ENCODE measurements at places on chromosomes 7 and 10. TPM values are rescaled to one million over a fixed set of nuclear protein-coding genes. Genes with fewer than 3 reads are reported as not detected.

Gene CYP2C19
- not detected for total RNA-seq

Gene CLRN3
- total RNA-seq, result not detected

Gene GPC2
- 3.7 TPM for total RNA-seq

Gene STEAP1B
- not detected for total RNA-seq

Gene CREB5
- 1.2 TPM for total RNA-seq

Gene HOXA13
- total RNA-seq, result not detected

Gene OR9A2
- total RNA-seq, result not detected

- DNase-seq, result no peak
These were observed 105.0 kb downstream of the EPC1 start for GRCh38 chr10:32241946-32242345.

- no peak for DNase-seq
These were observed 23.6 kb downstream of the TSPAN15 start for GRCh38 chr10:69474742-69475432.

GRCh38 chr7:121032645-121033460, 44.3 kb downstream of the CPED1 start:
- no peak for DNase-seq

DNA sequence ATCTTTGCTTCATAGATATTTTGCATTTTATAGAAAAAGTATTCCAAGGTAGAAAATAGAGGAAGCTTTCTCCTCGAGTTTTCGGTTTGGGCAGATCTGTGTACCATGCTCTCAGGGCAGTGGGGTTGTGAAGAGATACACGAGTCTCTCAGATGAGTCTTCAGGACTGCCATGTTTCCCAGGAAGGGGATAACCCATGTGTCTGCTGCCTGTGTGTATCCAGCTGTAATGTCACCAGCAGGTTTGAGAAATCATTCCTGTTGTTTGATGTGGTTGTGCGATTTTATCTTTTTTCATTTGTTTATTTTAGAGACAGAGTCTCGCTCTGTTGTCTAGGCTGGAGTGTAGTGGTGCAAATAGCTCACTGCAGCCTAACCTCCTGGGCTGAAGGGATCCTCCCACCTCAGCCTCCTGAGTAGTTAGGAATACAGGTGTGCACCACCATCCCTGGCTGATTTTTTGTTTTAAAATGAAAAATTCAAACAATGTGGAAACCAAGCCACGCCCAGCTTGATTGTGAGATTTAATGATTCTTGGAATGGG, 48.9 kb downstream of the SNX10 start:
- no peak for DNase-seq

DNA sequence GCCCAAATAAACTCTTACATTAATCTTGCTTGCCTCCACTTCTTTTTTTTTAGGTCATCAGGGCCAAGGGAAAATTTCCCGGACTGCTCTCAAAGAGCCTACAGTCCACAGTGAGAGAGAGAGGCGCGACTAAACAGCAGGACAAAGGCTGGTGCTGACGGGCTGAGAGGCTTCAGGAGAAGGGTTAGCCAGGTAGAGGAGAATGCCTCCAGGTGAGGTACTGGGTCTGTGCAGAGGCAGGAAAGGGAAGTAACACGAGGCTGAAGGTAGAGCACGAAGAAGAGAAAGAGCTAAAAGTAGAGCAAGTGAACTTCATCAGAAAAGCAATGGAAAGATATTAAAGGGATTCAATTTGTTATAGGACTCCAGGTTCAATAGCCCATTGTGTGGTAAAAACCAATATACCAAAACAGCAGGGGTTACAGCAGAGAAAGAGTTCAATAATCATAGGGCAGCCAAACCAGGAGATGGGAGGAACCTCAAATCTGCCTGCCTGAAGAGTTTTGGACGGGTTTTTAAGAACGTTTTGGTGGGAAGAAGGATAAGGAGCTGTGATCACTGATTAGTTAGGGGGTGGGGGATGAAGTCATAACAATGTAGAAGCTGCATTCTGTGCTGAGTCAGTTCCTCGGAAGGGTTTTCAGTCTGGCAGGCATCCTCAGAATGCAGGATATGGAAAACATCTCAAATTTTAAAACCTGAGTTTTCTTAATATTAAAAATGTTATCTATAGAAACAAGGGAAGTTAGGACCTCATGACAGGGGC, 171.5 kb downstream of the AKR1D1 start:
- DNase-seq, result no peak

- no peak for DNase-seq
These were observed 1.2 kb downstream of the TRDMT1 start for GRCh38 chr10:17200001-17200911.

DNA sequence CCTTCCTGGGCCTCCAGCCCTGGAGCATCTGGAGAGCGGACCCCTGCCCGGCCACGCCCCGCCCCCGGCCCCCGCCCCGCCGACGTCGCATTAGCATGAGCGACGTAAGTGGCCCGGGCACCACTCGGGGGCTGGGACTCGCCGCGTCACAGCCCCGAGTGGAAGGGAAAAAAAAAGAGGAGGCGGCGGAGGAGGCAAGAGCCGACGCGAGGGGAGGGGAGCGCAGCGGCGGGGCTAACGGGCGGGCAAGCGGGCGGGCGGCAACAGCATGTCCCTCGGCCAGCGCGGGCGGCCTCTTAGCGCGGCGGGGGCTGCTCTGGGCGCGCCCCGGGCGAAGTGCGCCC, at the start of gene SLC18A3:
Gene SLC18A3 (plus strand): TSS at position 197 of the 344 bp plus-strand sequence. CDS start 431 bp downstream, outside the sequence.
- no peak for DNase-seq

- DNase-seq, result no peak
These were observed 122.7 kb upstream of the PDSS1 start for GRCh38 chr10:26574783-26575182.

DNA sequence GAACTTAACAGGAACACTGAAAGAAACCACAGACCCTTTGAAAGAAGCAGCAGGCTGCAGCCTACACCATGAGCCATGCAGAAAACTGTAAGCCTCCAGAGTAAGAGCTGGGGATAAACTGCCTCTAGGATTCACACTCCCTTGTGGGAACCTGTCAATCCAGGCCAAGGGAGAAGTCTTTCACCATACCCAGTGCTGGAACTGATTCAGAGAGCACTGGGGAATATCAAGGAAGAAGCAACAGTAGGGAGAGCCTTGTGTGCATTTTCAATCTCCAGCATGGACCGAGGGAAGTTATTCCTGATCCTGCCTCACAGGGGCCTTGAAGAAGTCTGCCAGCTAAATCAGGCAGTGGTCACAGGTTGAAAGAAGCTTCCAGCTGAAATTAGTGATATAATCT, 282.2 kb downstream of the AGMO start:
- DNase-seq, result no peak

GRCh38 chr10:96529634-96530279, 16.0 kb upstream of the TLL2 start:
- no peak for DNase-seq

DNA sequence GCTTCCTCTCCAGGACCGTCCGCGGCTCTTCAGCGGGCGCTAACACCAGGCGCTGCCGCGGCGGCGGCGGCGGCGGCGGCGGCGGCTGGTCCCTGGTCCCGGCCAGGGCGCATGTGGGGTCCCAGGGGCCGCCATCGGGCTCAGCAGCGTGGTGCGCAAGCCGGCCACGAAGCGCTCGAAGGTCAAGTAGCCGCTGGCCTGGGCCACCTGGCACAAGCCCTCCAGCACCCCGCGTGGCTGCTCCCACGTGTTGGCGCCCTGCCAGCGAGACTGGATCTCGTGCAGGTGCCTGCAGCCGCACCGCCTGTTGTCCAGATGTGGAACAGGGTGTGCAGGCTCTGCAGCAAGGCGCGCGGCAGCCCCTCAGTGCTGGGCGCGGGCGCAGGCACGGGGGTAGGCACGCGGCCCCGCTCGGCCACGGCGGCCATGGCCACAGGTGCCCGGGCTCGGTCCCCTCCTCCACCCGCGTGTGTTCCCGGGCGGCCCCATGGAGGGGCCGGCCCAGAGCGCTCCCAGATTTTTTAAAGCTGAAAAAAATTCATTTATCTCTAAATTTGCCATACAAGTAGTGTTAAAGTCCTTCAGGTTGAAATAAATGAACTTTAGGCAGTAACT, 884.2 kb upstream of the ZNF722 start:
- no peak for DNase-seq

DNA sequence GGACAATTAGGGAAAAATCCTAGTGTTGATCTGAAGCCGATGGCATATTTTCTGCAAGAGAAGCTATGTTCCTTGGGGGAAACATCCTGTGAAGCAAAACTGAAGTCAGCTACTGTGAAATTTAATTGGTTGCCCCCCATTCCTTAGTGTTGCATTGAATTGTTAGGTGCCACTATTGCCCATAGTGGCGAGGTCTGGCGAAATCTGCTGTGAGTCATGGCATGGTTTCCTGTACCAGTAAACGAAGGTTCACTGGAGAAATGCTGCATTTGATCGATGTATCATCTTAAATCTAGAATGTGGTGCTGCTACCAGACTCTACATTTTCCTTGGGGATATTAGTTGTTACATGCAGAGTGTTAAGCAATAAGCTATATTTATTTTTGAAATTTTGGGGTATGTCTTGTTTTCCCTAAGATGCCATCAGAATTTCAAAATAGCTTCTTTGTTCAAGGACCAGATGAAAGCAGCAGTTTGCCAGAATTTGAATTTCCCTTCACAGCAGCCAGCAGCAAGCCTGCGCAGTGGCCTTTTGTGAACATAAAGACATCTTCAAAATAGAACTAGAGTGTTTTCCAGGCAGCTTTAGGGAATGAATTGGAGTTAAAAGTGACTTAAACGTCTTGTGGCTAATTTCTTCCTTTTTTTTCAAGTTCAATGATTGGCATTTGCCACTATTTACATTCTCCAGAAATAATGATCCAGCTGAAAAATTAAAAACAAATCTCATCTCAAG, 348.6 kb upstream of the COBL start:
- DNase-seq, result no peak

DNA sequence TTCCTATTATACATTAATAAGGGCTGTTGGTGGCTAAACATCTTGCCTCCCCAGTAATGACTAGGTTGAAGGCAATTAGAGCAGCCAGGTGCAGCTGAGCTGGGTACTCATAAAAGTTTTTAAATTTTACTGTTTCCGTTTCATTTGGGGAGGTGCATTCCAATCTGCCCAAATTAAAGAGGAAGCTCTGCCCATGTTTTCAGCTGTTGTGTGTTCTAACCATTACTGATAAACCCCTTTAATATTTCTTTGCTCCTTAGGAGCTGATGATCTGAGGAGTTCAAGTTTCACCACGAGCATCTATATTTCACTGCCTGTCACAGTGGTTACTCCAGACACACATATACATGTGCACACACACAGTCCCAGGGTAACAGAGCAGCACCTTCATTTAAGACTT, 94.4 kb downstream of the JAZF1 start:
- no peak for DNase-seq

GRCh38 chr10:22900841-22901601, 26.8 kb upstream of the ARMC3 start:
- no peak for DNase-seq

DNA sequence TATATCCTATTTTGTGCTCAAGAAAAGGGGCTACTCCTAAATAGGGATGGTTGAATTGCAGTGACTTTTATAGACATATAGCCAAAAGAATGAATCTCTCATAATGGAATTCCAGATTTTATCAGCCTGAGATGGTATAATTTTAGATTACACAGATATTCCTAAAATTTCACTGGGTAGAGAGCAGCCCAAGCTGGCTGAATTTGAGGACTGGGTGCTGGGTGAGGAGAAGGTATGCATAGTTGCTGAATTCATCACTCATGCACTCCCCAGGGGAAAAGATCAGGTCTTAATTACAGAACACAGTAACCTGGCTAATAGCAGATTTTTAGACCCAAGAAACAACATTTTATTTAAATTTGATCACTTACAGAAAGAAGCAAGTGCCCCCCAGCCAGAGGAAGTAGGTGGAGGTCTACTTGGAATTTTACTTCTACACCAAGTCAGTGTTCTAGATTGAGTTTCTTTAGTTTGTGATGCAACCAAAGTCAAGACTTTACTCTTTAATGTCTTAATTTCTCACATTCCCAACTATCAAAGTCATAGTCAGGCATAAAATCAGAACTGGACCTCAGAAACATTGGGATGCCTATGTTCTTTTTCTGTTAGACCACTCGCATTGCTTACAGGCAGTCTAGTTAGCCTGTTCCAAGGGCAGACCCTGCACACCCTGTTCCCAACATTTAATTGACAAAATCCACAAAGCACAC, 337.4 kb upstream of the PODXL start:
- no peak for DNase-seq

DNA sequence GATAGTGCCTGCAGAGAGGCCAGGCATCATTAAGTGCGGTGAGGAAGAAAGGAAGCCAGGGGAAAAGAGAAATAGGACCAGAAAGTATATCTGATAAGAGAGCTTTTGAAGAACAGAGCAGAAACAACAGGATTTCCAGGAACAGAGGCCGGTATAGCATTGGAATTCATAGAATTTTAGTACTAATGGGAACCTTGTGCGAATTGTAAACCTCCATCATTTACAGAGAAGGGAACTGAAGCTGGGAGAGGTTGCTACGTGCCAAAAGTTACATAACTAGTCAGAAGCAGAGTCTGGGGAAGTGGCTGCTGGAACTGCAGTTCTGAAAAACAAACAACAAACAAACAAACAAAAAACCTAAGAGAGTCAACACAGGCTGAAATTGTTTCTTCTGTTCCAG, 5.4 kb upstream of the ZMYND11 start:
- DNase-seq, result no peak

- DNase-seq, result no peak
These were observed 1188.0 kb downstream of the DNAJB9 start for GRCh38 chr7:109757713-109758112.

DNA sequence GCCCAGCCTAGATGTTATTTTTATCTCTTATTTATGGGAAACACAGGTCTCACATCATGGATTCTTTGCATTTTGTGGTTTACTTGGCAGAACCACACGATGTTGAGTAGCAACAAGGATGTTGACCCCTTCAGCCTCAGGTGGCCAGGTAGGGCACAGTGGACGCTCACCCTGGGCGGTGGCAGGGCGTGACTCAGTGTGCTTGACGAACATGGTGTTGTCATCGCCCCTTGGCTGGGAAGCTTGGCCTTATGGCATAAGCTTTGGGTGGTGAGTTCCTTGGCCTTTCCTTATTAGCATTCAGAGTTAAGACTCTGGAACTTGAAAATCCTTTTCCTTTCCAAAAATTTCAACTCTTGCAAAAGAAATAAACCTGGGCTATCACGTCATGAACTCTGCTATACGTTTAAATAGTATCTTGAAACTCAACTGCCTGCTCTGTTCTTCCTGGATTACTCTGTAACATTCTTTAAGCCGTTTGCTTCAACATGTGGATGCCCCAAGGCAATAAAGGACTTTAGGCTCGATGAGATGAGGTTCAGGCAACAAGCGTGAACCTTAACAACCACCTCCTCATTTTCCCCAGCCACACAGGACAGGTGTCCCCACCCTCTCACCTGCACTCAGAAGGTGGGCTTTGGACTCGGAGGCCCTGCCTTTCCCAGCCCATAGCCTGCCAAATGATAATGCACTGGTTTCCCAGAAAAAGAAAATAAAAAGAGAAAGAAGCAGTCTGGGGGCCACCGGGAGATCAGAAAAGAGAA, 22.5 kb upstream of the ECHDC3 start:
- DNase-seq, result no peak

DNA sequence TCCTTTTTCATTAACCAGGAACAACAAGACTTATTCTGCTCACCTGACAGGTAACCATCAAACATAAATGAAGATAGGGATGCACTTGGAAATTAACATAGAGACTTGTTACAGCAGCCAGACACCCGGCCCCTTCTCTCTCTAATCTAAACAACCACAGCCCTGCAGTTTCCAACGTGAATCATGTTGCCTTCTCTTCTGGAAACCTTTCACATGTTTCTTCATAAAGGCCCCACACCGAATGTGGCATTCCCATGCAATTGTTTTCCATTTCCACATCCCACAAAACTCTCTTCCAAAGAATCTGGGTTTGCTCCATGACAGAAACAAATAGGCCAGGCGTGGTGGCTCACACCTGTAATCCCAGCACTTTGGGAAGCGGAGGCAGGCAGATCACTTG, 15.0 kb upstream of the WDR86 start:
- no peak for DNase-seq

GRCh38 chr7:85186521-85187241, at the start of gene SEMA3D:
SEMA3D (minus strand) TSS chr7:85187056; CDS start chr7:85121891, 65,165 bp downstream.
- DNase-seq, result peak; percentile 34
